ENCODE measurements at places on chromosomes 5 and 9.

DNA sequence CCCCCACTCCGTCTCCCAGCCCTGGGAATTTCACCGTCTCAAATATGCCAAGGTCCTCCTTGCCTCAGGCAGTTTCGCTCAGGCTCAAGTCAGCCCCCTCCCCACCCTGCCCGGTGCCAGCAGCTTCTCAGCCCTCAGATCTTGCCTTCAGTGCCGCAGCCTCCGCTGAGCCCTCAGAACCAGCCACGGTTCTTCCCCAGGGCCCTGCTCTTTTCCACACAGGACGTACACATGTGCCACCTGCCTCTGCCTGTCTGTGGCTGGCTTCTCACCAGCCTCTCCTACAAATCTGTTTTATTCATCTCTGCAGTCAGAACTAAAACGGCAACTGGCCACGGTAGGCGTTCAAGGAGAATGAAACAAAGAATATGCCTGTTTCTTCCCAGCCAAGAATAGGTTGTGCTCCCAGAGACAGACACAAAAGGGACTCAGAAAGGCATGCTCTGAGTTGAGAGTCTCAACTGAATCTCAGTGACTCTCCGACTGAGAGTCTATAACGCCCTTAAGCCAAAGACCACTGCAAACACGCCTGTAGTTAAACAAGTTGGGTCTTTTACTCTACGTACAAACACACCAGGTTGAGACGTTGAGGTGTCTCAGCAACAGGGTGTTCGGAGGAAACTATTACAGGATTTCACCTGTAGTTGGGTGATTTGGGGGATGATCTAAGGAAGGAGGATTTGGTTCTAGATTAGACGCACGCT lies 10.6 kb upstream of the GRIN1 start:
- no peak for DNase-seq

DNA sequence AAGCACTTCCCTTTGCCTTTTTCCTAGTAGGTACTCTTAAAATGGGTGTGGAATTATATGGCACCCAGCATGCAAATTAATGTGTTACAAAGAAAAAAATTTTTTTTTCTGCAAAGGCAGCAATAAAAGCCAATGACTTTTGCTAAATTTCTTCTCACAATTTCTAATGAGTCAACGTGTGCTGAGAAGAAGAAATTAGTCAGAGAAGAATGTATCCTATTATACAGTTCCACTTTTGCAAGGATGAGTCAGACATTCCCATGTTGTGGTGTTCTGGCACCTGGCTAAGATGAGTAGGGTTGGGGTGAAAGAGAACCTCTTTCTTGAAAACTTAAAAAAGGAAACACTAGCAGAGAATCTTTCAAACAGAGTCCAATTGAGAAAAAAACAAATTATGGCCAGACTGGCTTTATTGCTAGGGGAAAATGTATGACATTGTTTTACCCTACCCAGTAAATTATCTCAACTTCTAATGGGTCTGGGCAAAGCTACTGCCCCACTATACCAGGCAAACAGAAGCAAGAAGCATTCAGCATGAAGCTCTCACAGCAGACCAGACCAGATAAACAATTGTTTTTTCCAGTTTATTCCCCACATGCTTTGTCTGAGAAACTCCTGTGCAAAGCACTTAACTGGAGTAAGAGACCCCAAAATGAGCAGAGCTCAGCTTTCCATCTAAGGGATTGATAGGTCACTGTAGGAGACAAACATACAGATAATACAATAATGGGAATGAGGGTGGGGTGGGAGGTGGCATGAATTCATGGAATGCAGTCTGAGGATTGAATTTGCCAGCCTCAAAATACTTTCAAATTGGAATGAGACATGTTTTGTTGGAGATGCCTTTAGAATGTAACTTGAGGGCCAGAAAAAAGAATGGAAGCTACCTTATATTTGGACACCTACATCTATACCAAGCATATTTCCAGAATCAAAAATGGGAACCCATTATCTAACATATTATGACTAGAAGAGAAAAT lies 220.8 kb upstream of the RFX3 start:
- no peak for DNase-seq

DNA sequence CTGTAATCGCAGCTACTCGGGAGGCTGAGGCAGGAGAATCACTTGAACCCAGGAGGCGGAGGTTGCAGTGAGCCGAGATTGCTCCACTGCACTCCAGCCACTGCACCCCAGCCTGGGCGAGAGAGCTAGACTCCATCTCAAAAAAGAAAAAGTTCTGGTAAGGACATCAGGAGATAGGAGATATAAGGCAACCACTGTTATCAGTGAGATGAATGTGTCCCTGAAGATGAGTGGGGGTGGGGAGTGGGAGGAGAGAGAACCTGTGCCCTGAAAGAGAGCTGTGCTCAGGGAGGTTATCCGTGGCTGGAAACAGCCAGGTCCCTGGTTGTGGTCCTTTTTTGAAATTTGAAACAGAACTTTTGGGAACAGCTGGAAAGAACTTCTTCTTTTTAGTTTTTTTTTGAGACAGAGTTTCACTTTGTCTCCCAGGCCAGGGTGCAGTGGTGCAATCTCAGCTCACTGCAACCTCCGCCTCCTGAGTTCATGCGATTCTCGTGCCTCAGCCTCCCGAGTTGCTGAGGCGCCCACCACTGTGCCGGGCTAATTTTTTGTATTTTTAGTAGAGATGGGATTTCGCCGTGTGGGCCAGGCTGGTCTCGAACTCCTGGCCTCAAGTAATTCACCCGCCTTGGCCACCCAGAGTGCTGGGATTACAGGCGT lies 2.6 kb downstream of the PTPA start:
- no peak for DNase-seq

GRCh38 chr5:79505138-79505537 lies 8.8 kb downstream of the HOMER1 start:
- DNase-seq, result no peak

DNA sequence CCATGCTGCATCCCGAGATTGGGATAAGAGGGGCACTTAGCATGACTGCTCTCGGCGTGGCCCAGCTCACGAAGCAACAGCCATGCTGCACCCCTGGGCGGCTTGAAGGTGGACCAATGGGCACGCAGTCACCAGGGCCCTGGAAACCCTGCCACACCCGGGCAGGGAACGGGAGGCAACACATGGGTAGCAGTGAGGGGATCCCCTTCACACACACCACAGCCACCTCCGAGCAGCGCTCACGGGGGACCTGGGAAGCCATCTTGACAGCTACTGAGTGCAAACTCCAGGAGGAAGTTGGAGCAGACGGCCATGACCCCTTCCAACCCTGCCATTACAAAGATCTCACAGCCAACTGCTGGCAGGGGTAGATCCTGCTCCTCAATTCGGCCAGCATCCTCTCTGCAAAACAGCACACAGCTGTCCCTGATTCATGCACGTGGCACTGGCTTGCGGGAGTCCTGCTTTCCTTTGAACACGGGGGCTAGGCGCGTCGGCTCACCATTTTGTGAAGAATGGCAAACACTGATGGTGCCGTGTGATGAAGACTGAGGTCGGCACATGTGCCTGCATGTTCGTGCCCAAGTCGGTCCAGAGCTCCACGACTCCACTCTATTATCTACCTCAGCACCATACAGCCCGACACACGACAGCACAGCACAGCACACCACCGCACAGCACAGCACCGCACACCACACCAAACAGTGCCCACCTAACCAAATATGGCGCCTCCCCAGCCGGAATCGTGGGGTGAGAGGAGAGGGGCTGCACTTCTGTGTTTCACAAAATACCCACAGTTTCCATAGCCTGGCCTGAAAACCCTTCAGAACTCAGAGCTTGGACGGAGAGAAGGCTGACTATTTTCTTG lies 5.0 kb downstream of the UBAC1 start:
- no peak for DNase-seq

DNA sequence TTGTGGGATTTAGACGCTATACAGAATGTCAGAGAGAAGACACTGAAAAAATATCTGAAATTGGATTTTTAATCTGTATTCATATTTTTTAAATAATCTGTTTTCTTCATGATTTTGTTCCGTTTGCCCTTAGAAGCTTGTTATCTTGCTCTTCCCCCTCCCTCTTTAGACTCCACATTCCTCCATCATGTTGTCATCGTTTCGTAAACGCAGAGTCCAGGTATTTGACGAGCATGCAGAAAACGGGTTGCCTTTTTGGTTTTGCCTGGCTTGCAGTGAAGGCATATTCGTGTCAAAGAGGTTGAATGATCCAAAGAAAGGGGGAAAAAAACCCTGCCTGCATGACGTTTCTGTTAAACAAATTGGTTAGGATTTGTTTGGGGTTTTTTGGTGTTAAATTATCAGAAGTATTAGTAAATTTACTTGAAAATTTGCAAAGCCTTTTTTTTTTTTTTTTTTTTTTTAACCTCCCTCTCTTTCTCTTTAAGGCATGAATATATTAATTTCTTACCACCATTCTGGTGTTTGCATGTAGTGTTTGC lies 2.9 kb downstream of the SPTAN1 start:
- no peak for DNase-seq

DNA sequence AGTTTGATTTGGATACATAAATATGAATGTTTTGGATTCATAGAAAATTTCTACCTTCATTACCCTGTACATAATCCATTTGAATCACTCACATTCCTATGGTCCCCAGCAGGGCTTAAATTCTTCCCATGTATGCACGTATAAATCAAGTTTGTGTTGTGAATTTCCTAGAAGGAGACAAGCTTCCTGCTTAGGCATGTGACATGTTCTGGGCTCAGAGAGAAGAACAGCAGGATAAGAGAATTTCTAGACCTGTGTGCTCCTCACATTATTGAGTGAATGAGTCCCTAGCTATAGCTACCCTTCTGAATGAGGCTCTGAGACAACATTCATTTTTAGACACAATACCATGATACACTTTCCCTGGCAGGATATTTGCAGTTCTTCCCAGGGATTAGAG lies 229.1 kb downstream of the YTHDC2 start:
- no peak for DNase-seq

GRCh38 chr5:68306361-68307014 lies 90.9 kb downstream of the PIK3R1 start:
- no peak for DNase-seq

GRCh38 chr5:7690557-7690956 lies 160.4 kb downstream of the CFAP90 start:
- DNase-seq, result no peak

DNA sequence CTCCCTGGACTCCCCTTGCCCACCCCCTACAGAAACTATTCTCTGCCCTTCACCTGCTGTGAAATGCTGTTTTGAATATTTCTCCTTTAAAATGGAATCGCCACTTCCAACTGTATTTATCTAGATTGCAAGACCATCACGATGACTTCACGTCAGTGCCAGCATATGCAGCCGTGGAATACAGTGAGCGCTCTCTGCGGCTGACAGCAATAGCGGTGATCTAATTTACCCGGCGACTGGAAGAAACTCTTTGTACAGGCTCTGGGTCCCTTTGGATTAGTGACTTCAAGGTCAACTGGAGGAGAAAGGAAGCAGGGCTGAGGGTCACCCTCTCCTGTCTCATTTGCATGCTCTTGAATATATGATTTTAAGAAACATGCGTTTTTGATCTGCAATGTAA lies 192.0 kb downstream of the IRX1 start:
- DNase-seq, result no peak

DNA sequence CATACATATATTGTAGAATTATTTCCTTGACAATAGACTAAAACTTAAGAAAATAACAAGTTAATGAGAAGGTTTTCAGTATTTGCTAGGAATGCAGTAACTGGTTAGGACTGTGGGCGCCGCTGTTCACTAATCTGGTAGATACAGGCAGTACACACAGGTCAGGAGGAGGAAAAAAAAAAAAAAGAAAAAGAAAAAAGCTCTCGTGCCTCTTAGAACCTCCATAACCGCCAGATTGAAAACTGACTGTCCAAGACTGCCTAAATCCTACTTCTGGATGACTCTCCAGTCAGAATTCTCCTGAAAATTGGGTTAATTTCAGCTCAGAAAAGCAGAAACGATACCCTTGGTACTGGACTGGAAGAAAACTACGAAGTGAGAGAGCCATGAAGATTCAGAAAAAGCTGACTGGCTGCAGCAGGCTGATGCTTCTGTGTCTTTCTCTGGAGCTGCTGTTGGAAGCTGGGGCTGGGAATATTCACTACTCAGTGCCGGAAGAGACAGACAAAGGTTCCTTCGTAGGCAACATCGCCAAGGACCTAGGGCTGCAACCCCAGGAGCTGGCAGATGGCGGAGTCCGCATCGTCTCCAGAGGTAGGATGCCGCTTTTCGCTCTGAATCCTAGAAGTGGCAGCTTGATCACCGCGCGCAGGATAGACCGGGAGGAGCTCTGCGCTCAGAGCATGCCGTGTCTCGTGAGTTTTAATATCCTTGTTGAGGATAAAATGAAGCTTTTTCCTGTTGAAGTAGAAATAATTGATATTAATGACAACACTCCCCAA lies at the start of gene PCDHGA1:
TSS of gene PCDHGA1 (plus strand) at position 216 of the 782 bp plus-strand sequence.
- DNase-seq, result no peak

- DNase-seq, result no peak
Observed at GRCh38 chr5:68282001-68282400, 66.4 kb downstream of the PIK3R1 start.

DNA sequence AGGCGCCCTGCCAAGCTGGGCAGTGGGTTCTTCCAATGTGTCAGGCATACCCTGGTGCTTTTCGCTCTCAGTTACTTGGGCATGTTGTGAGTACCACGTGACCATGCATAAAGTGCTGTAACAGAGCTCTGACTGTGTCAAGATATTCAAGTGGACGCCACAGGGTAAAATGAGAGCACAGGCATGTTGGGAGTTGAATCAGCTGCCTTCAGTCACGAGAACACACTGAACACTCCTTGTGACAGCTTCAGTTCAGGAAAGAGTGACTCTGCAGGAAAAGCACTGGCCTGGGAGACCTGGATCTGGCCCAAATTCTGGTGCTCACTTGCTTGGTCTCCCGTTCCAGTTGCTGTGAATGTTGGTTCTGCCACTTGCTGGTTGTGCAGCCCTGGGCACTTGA lies 5.1 kb downstream of the MLANA start:
- no peak for DNase-seq

- DNase-seq, result no peak
Observed at GRCh38 chr5:125439243-125439642, 692.8 kb upstream of the ZNF608 start.

GRCh38 chr9:34709196-34709978 lies 549 bp downstream of the CCL21 start:
- no peak for DNase-seq

DNA sequence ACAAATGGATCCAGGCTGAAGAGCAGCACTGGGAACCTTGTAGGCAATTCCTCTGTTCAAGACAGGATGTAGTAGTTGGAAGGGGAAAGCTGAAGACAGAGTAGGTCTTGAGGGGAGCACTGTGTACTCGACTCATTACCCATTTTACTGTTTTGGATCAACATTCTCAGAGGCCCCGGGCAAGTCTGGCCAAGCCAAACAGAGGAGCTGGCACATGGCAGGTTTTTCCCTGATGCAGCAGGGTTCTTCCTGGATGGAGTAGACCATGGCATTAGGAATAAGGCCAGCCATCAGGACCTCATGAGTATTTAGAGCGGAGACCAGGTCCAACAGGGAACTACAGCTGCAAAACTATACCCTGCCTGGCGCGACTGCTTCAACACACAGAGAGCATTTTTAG lies 4.4 kb downstream of the SVEP1 start:
- DNase-seq, result no peak

Data from NCI-H2107 (cell line).